ENCODE measurements at places on chromosomes 6 and 20. TPM values are rescaled to one million over a fixed set of nuclear protein-coding genes. Genes with fewer than 3 reads are reported as not detected.

- H3K4me1 ChIP-seq, result no peaks in the 10 kb centered on the region
- H3K36me3 ChIP-seq, result no peaks in the 10 kb centered on the region
- H3K27me3 ChIP-seq, result peaks cover 5% of the 10 kb centered on the region
- no peak for DNase-seq
- H3K27ac ChIP-seq, result no peak overlapping the region
Measured at GRCh38 chr20:1020614-1021013, 18.5 kb upstream of the RSPO4 start.

GRCh38 chr6:167472148-167472547 lies 147.3 kb downstream of the TTLL2 start:
- H3K4me3 ChIP-seq, result no peak overlapping the region
- H3K27ac ChIP-seq, result no peak overlapping the region
- H3K36me3 ChIP-seq, result no peaks in the 10 kb centered on the region
- H3K27me3 ChIP-seq, result no peaks in the 10 kb centered on the region

GRCh38 chr6:74899416-74899815 lies 306.4 kb downstream of the COL12A1 start:
- peak; percentile 28 for DNase-seq
- no peak overlapping the region for H3K27ac ChIP-seq
- no peak overlapping the region for H3K4me3 ChIP-seq
- H3K36me3 ChIP-seq, result no peaks in the 10 kb centered on the region

DNA sequence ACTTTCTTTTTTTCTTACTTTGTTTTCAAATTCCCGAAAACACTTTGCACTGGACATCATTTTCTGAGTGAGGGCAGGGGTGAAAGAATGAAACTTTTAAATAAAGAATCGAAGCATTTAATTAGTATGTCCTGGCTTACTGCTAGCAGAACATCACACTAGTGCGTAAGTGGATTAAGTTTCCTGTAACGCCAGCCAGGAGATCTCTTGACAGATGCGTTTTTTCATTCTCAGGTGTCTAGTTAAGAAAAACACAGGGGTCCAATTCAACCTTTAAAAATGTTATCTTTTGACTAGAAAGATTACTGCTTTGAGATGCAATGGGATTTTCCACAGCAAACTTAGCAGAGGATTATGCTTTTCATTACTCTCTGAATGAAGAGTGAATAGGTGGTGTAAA lies 858.8 kb upstream of the EPHA7 start:
- no peaks in the 10 kb centered on the region for H3K27me3 ChIP-seq
- H3K4me3 ChIP-seq, result no peak overlapping the region
- DNase-seq, result no peak
- peaks cover 6% of the 10 kb centered on the region for H3K4me1 ChIP-seq
- H3K27ac ChIP-seq, result no peak overlapping the region

The APMAP gene
- 67.9 TPM for total RNA-seq

DNA sequence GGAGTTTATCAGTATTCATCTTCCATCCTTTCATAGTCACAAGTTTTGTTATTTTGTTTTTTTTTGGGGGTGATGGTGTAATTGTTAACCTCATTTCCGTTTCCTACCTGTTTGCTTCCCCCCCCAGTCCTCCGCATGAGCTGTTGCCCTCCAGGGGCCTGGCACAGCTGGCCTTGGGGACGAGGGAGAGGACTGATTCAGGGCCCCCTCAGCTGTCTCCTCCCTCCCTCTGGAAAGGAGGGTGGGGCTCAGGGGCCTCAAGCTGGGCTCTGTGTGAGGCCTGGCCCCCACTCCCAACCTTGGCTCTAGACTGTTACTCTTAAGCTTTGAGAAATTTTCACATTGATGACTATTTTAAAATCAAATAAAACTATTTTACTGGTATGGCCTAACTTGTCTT lies 4.0 kb downstream of the LRRC73 start:
- no peaks in the 10 kb centered on the region for H3K27me3 ChIP-seq
- H3K36me3 ChIP-seq, result peaks cover 27% of the 10 kb centered on the region
- H3K4me1 ChIP-seq, result no peaks in the 10 kb centered on the region
- H3K27ac ChIP-seq, result no peak overlapping the region
- no peak overlapping the region for H3K4me3 ChIP-seq
- DNase-seq, result no peak

The TRMT6 gene
- 41.6 TPM for total RNA-seq

The SLC22A16 gene
- total RNA-seq, result not detected

- H3K4me3 ChIP-seq, result no peak overlapping the region
- no peaks in the 10 kb centered on the region for H3K4me1 ChIP-seq
- H3K27me3 ChIP-seq, result no peaks in the 10 kb centered on the region
- no peak overlapping the region for H3K27ac ChIP-seq
Measured at GRCh38 chr6:142975365-142975764, 30.4 kb upstream of the HIVEP2 start.

DNA sequence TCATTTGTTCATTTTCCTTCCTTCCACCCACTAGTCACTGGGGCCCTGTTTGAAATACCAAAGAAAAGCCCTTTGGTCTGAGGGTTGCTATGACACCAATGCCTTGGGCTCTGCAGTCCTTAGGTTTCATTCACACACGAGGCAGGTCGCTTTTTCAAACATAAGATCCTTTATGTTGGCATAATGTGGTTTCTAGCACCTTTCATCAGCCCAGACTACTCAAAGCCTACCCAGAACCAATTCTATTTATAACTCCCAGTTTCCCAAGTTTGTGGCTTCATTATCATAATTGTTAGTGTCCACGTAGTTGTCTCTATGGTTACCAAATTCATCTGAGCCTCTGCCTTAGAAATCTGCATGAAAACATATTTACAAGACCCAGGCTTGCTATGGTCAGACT lies 6.6 kb upstream of the TP53RK start:
- no peaks in the 10 kb centered on the region for H3K27me3 ChIP-seq
- no peaks in the 10 kb centered on the region for H3K36me3 ChIP-seq
- no peaks in the 10 kb centered on the region for H3K4me1 ChIP-seq
- no peak overlapping the region for H3K27ac ChIP-seq
- H3K4me3 ChIP-seq, result no peak overlapping the region
- no peak for DNase-seq

The PPP2R5D gene
- total RNA-seq, result 77.1 TPM

DNA sequence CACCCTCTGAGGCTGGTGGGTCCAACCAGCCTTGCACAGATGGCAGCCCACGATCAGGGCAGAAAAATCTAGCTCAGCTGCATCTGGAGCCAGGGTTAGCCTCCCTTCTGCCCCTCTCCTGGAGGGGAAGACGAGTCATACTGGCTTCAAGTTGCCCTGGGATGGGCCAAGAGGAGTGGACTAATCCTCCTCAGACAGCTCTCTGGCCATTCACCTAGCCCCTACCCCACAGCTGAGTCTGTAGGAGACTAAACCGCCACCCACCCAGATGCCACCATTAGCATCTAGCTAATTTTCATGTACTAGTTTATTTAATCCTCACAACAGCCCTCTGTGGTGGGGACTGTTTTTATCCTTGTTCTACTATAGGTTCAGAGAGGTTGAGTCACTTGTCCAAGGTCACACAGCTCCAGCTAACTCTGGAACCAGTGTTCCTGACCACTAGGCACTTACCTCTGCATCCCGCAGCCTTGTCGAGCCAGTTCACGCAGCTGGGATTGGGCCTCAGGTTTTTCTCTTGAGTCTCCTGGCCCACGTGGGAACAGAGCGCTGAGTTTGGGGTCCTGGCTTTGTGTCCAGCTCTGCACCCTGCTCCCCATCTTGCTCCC lies 48.5 kb upstream of the CCDC167 start:
- H3K27ac ChIP-seq, result no peak overlapping the region
- H3K27me3 ChIP-seq, result no peaks in the 10 kb centered on the region
- H3K36me3 ChIP-seq, result no peaks in the 10 kb centered on the region
- no peak for DNase-seq
- no peaks in the 10 kb centered on the region for H3K4me1 ChIP-seq
- H3K4me3 ChIP-seq, result no peak overlapping the region

DNA sequence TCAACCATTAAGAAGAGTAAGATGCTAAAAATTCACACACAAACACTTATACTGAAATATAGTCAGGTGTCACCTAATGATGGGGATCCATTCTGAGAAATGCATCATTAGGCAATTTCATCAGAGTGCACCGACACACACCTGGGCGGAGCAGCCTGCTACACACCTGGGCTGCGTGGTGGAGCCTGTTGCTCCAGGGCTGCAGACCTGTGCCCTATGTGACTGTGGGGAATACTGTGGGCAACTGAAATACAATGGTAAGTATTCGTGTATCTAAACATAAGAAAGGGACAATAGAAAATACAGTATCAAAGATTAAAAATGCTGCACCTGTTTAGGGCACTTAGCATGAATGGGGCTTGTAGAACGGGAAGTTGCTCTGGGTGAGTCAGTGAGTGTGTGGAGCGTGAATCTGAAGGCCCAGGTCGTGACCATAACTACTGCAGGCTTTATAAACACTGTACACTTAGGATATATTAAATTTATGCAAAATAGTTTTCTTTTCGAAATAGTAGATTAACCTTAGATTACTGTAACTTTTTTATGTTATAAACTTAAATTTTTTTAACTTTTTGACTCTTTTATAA lies 124.4 kb upstream of the AFDN start:
- H3K4me1 ChIP-seq, result peaks cover 26% of the 10 kb centered on the region
- no peak overlapping the region for H3K4me3 ChIP-seq
- no peaks in the 10 kb centered on the region for H3K27me3 ChIP-seq
- H3K36me3 ChIP-seq, result no peaks in the 10 kb centered on the region
- no peak for DNase-seq
- H3K27ac ChIP-seq, result no peak overlapping the region

DNA sequence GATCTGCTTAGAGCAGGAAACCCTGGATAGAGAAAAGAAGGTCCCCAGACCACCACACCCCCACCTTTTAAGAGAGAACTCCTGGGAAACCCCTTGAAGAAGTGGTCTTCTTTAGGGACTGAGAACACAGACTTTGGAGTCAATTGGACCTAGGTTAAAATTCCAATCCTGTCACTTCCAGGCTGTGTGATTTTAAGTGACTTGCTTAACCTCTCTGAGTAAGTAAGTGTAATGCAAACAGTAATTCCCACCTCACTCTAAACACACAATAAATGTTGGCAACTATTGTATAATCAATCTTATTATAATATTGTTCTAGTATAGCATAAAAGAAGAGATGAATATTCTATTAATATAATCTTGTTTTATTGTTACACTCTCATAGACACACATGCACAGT lies 3.3 kb downstream of the TFEB start:
- H3K4me3 ChIP-seq, result no peak overlapping the region
- no peaks in the 10 kb centered on the region for H3K36me3 ChIP-seq
- H3K27me3 ChIP-seq, result no peaks in the 10 kb centered on the region
- peaks cover 31% of the 10 kb centered on the region for H3K4me1 ChIP-seq
